LoVo (cell line): ENCODE measurements at places on chromosomes 3 and 15.

DNA sequence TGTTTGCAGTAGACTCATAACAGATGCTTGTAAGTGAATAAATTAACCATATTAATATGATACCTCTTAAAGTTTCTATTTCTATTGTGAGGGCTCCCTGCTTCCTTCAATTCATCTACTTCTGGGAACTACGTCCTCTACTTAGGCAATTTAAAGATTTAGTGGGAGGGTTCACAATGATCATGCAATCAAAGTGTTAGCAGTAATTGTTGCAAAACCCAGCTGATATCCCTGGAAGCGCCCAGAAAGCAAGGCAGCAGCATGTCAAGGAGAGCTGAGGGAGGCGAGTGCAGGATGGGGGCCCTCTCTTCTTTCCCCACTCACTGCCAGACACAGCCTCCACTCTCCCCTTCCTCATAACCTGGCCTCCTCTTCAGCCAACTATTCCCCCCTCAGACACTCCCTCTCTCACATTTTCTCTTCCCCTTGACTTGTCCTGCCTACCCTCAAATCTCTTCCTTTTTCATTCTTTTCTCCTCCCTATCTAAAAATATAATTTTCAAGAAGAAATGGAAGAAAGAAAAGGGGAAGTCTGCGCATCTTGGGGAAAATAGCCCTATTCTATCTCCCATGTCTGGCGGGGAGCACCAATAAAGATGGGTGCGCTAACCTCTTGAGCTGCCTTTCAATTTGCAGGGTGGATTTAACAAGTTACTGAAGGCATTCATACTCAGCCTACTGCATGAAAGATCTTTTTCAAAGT is 6.6 kb downstream of the TMEM212 start:
- no peak for DNase-seq

GRCh38 chr15:58260205-58260724 is 122.1 kb downstream of the AQP9 start:
- DNase-seq: peak; percentile 32

DNA sequence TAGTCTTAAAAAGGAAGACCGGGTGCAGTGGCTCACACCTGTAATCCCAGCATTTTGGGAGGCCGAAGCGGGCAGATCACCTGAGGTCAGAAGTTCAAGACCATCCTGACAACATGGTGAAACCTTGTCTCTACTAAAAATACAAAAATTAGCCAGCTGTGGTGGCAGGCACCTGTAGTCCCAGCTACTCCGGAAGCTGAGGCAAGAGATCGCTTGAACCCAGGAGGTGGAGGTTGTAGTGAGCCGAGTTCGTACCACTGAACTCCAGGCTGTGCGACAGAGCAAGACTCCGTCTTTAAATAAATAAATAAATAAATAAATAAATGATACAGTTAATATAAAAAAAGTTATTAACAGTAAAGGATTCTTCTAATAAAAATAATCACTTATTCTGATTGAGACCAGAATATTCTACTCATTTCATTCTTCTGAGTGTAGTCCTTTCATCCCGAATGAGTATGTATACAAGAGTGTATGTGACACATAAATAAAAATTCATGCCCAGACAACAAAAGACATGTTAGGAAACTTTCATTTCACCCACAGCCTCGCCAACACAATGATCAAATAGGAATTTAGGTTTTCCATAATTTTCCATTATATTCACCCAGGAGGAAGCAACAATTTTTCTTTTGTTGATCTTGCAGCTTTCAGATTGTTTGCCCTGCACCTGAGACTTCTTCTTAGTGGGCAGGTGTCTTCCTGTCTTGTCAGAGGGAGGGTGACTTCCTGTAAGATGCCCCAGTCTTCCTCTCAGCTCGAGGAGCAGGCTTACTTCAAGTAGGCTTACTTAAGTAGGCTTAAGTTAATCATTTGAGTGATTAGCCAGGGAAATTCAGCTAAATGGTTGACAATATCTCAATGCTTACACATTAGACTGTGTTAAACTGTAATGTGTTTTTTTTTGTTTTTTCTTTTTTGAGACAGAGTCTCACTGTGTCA is 7.8 kb upstream of the NUP210 start:
- DNase-seq: no peak

DNA sequence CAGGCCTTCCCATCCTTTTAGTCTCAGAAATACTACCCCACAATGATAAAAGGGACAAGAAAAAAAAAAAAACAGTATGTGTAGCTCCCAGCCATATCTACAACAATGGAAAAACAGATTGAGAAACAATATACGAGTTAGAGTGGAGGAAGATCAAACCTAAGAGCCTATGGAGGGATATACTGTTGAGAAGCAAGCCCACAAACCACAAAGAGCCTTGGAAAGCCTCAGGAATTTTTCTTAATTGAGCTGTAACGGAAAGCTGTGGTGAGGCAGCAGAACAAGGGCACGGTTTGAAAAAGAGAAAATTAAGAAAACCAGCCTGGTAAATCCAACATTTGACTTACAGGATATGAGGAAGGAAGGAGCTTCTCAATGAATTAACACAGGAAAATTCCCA is 21.4 kb downstream of the KPNA1 start:
- no peak for DNase-seq

DNA sequence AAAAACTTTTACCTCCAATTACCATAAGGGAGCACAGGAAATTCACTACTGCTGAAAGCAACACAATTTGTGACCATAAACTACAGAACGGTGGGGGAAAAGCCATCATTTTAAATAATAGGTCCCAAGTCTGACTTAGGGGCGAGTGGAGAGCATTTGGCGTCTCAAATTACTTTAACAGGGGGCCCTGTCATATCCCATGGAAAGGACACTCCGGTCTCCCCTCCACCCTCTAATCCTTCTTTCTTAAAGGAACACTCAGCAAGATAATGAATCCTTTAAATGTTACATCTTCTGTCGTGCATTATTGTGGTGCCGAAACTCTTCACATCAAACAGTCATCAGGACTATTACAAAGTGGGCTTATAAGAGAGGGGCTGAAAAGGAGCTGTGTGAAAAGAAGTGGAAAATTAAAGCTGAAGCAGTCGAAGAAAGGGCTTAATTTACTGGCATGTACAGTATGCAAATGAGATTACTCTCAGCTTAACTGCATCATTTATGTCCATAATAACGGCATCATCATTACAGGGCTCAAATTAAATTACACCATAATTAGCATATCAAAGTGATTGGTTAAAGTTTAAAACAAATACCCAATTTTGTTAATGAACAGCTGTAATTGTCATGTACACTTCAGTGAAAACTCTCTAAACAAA is 342.2 kb downstream of the FOXP1 start:
- DNase-seq: no peak

DNA sequence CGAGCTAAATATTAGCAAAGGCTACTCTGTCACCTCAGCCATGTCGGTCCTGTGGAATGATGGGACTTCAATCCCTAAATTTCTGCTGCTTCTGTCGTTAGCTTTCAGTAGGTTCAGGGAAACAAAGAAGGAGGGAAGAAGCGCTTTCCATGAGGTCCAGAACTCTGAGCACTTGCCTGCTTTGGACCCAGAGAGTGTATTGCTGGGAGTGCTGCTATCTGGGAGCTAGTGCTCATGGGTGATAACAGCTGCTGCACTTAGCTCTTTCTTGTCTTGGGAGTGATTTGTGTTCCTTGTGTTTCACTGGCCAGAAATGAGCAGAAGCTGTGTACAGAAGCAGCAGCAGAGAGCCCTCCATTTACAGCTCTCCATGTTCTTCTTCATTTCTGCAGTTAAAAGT is 369.8 kb downstream of the DIPK2A start:
- no peak for DNase-seq

GRCh38 chr3:64809086-64809485 is 121.3 kb upstream of the ADAMTS9 start:
- no peak for DNase-seq

DNA sequence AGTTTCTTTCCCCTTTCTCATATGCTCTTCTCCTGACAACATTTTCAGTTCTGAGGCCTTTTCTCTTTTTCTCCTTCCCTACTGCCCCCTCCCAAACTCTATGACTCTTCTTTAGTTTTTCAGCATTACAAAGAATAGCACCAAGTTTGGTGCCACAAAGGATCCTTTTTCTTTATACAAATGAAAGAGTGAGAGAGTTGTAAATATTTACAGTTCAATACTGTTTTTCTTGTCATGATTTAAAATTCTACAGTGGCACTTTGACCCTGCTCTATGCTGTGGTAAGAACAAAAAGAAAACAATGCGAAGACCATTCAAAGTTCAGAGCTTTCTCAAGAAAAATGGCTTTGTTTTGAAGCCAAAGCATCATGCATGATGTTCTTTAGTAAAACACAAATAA is 667.9 kb upstream of the SGO1 start:
- no peak for DNase-seq

DNA sequence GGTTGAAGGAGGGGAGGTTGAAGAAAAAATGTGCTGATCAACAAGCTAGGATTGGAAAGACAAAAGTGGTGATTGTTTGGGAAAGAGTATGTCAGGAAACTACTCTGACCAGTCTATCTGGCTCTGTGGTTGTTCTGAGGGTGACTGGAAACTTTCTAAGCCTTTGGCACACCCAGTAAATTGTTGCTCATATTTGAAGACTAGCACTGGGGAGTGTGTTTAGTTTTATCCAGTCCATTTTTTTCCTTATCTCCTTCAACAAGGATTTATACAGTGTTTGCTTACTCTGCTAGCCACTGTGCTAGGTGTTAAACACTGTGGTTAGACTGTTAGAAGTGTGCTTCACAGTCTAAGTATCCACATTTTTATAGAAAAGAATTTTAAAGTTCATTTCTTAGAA is 28.8 kb downstream of the PPM1L start:
- peak; percentile 62 for DNase-seq

- peak; percentile 68 for DNase-seq
These were observed 39.6 kb downstream of the TGM4 start for GRCh38 chr3:44913868-44914468.

DNA sequence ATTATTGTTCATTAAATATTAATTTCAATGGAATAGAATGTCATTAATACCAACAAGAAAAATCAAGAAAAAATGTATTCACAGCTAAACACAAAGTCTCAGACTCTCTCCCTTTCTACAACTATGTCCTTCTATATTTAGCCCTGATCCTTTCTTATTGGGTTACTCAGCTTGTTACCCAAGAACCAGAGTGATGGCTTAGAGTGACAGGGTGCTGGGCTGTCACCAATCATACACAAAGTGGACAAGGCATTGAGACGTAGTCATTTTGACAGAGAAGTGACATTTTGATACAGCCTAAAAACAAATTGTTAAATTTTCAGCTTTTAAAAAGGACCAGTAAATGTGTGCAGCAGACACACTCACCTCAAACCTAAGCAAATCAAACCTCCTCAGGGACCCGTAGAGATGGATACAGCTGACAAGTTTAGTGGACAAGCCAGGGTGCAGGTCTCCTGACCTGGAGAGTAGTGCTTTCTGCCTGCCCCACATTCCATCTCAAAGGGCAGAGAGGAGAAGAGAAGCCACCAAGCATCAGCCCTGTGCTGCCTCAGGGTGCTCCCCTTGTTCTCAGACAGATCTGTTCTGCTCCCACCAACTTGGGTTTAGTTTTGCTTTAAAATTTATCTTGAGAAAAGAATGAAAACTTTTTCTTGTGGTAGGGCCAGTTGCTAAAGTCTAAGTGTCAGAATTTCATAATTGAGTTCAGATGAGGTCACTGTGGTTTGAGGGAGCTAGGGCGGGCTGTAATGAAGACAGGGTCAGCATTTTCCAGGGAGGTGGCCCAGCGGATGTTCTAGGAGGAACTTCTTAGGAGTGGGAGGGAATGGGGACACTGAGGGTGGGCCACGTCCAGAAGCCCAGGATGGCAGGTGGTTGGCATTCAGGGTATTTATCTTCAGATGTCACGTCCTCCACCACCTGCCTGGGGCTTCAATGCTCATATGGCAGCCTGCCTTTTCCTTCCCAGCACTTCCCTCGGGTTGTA is 136.5 kb upstream of the TBL1XR1 start:
- DNase-seq: no peak

DNA sequence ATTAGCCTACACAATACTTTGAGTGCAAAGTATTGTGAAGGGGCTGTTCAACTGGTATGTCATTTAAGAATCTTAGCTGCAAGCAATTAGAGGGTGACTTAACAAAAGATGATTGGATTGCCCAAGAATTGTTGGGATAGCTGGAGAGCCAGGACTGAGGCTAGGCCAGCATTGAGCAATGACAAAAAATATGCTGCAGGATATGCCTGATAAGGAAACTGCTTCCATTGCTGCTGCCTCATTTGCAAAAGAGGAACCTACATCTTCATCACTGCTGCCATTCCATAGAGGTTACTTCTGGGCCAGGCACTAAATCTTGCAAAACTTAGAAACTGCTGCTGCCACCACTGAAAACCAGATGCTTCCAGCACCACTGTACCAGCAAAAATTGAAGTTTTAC is 108.0 kb upstream of the TBC1D5 start:
- no peak for DNase-seq

- DNase-seq: no peak
These were observed 8.5 kb downstream of the BAHD1 start for GRCh38 chr15:40449275-40449674.

- no peak for DNase-seq
These were observed 180.6 kb downstream of the EPHA6 start for GRCh38 chr3:96994988-96995387.

DNA sequence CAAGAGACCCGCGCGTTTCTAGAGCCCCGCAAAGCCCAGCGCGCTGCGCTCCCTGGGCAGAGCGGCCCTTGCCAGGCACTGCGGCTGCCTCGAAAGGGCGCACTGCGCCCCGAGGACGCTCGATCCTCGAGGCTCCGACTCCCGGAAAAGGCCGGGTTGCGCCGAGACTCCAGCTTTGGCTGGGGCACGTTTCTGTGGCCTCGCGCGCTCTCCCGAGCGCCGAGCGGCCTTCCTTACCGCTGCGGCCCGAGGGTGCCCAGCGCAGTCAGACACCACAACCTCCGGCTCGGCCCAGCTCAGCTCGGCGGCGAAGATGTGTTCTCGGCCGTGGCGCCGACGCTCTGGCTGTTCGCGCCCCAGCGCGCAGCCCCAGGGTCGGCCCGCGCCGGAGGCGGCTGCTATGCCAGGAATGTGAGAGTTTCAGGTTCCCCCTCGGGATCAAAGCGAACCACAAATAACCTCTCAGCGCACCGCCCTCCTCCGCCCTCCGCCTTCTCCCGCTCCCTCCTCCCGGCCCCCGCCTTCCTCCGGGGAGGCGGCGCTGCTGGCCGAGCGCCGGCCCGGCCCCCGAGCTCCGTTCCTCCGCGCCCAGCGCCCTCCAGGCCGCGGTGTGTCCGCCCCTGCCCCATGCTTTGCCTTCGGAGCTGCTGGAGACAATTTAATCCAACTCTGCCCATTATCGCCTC is at the start of gene AMOTL2:
Gene AMOTL2 (minus strand): TSS at position 343 of the 686 bp plus-strand sequence. CDS start 3,014 bp downstream, outside the sequence.
- peak; percentile 92 for DNase-seq

GRCh38 chr3:123791417-123791816 is 92.7 kb downstream of the MYLK start:
- DNase-seq: no peak

- DNase-seq: peak; percentile 58
These were observed 951 bp downstream of the FNDC3B start for GRCh38 chr3:172040078-172040980.
